ENCODE measurements at places on chromosomes 7 and 10. TPM values are rescaled to one million over a fixed set of nuclear protein-coding genes. Genes with fewer than 3 reads are reported as not detected.

GRCh38 chr10:80159166-80159873 is 26.8 kb downstream of the PLAC9 start:
- no peak for DNase-seq

- DNase-seq: no peak
Observed at GRCh38 chr7:36796850-36797536, 72.7 kb upstream of the AOAH start.

DNA sequence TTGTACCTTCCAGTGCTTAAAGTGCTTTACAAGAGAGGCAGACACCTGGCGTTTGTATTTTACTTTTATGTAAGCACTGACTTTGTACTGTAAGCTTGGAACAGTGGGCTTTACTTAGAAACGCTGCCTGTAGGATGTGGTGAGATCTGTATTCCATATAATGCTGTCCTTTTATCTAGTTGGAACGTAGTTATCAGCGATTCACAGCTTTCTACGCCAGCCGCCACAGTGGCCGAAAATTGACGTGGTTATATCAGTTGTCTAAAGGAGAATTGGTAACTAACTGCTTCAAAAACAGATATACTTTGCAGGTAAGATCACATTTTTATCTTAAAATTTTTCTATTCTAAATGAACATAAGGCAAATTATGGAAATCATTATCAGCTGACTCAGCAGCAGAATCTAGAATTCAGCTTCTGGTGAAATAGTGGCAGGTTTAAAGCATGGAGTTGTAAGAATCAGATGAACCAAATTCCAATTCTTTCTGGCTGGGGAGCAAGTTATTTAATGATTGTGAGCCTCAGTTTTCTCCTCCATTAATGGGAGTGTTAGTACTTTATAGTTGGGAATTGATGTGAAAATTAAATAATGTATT is 91.5 kb downstream of the CUL1 start:
- no peak for DNase-seq

- no peak for DNase-seq
Observed at GRCh38 chr10:82284180-82284579, 409.2 kb downstream of the NRG3 start.

DNA sequence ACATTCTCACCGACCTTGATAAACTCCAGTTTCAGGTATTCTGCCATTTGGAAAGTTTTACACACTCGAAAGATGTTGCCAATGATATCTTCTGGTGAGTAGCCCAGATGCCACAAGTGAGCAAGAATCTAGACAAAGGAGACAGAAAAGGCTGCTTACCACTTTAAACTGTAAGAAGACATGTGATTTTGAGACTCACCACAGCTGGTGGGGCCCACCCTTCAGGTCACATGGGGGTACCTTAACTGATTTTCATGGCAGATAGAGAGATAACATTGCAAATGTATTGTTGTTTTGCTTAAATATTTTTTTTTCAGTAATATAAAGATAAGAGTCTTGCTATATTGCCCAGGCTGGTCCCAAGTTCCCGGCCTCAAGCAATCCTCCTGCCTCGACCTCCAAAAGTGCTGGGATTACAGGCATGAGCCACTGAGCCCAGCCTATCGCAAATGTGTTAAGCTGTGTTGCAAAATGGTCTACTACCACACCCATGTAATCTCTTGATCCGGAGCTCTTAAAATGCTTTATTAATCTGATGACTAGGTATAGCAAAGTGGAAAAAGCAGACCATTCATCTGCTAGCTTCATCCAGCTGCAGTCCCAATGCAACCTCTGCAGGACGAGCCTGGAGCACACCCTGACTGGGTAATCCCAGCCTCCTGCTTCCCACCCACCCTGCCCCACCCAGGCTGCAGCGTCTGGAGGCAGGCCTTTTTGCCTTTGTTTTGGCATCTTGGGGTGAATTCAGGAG is 18.5 kb downstream of the RFC2 start:
- DNase-seq: no peak

GRCh38 chr10:43839973-43840372 is 191.3 kb upstream of the ZNF32 start:
- DNase-seq: no peak

DNA sequence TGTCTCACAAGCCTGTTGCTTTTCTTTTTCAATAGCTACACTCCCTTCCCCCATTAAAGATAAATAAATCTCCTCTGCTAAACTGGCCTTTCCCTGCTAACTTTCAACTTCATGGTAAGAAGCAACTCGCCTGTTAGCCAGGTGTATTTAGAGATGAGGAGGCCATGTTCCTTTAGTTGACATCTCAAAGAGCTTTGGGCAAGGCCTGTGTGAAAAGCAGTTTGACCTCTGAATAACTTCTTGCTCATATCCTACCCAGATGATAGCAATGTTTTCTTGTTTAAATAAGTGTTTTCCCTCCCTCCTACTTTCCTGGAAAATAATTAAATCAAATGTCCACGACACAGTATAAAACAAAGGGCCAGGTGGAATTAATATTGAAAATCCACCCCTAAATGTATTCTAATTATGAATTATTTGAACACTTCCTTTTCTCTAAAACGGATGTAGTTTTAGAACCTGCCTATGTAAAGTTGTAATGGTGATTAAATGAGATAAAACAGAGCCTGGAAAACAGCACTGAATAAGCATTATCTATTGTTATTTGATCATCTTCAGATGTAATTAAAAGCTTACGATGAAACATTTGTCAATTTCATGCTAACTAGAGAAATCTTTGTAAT is 78.5 kb downstream of the HGF start:
- DNase-seq: no peak

DNA sequence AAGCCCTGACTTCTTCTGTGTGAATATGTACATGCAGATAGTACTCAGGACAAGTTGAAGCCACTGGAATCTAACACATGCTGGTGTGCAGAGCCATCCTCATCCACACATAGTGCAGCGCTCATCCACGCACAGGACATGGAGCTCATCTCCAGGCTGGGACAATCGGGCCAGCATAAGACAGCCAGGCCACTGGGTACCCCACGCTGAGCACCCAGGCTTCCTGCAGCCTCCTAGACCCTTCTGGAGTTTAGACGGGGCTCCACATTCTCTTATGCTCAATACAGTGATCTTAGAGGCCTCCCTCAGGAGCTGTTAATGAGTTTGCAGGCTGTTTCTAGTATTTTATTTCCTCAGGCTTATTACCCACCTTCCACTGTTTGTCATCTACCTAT is 238.9 kb downstream of the TNS3 start:
- no peak for DNase-seq

GRCh38 chr7:92706563-92706962 is 116.4 kb upstream of the FAM133B start:
- no peak for DNase-seq

The NPTX2 gene
- 2.5 TPM for polyA plus RNA-seq

The CCDC186 gene
- polyA plus RNA-seq: 23.0 TPM

The FAM25C gene
- not detected for polyA plus RNA-seq

Measured in right renal cortex interstitium (tissue), 3 donors.